ENCODE measurements at places on chromosomes 7 and 10. TPM values are rescaled to one million over a fixed set of nuclear protein-coding genes. Genes with fewer than 3 reads are reported as not detected.

DNA sequence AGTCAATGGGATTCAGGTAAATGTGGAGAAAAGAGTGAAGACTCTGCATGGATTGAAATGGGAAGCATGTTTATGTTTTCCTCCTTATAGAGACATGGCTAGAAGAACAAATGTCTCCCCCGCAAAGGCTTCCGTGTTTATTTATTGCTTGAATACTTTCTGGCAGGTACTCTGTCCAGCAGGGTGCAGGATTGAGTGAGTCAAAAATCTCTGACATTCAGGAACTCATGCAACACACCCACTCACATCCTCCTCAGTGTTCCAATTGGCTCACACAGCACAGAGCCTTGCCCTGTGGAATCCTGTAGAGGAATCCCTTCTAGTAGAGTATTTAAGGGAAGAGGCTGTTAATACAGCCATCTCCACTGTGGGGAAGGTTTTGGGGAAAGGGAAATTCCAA lies 290.3 kb upstream of the VWC2 start:
- no peak for DNase-seq

- no peak for DNase-seq
These were observed 111.2 kb downstream of the EEPD1 start for GRCh38 chr7:36264123-36264801.

Gene ADAM8
- 2.9 TPM for polyA plus RNA-seq

GRCh38 chr10:43712821-43713584 lies 64.3 kb upstream of the ZNF32 start:
- no peak for DNase-seq

Gene ITPRID1
- 0.82 TPM for polyA plus RNA-seq

DNA sequence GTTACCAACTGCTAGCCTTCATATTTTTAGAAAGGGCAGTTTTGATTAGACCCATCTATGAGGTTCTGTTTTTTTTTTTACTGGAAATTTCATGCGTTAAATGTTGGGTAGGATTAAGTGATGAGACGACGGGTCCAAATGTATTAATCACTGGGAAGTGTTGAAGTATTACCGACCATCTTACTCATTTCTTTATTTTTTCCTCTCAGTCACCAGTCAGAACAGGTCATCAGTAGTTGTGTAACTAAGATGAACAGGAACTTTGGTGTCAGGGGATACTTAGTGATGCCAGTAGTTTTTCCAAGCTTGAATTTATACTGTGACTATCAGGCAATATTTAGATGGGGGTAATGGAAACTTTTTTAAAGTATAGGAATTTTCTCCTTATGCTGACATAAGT lies 14.2 kb downstream of the TFAM start:
- no peak for DNase-seq

DNA sequence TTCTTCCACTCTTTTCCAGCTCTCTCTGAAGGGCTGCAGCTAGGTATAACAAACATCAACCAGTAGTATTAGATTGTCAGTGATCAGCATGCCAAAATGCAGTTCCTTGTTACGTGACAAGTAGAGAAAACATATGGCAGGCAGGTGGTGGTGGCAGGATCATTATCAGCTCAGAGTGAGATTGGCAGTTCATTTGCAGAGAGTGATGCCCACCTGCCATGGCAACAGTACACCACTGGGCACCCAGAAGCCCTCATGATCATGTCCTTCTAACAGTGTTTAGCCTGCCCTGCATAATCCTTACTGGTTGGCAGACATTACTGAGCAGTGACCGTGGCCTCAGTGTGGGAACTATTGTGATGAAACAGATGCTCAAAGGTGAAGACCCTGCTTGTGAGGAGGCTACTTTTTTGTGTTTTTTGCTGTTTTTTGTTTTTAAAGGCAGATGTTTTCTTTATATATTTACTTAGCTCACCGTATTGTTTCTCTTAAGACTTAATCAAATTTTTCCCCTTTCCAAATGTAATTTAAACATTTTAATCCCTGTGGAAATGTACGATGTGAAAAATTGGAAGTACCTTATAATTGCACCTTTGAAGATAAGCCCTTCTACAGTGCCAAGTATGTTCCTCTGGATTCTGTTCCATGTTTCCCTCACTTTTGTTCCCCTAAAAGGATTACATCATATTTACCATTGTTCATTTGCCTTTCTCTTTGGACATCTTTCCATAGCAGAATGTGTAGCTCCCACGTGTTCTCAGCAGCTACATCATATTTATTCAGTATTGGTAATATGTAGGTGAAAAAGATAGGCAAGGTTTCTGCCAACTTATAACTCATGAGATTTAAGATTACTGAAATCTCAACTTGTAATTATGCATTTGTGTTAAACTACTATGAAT lies 179.6 kb downstream of the SND1 start:
- peak; percentile 45 for DNase-seq

GRCh38 chr10:38157270-38157685 lies 63.1 kb downstream of the ZNF37A start:
- DNase-seq: no peak

Measured in muscle of back (tissue), 13 donors.